NCI-H1436 treated with DMSO at 0.1 percent for 48 hours (cell line): ENCODE measurements at places on chromosomes 4 and X.

GRCh38 chr4:186724864-186725468, 1.3 kb upstream of the FAT1 start:
- no peak for DNase-seq

DNA sequence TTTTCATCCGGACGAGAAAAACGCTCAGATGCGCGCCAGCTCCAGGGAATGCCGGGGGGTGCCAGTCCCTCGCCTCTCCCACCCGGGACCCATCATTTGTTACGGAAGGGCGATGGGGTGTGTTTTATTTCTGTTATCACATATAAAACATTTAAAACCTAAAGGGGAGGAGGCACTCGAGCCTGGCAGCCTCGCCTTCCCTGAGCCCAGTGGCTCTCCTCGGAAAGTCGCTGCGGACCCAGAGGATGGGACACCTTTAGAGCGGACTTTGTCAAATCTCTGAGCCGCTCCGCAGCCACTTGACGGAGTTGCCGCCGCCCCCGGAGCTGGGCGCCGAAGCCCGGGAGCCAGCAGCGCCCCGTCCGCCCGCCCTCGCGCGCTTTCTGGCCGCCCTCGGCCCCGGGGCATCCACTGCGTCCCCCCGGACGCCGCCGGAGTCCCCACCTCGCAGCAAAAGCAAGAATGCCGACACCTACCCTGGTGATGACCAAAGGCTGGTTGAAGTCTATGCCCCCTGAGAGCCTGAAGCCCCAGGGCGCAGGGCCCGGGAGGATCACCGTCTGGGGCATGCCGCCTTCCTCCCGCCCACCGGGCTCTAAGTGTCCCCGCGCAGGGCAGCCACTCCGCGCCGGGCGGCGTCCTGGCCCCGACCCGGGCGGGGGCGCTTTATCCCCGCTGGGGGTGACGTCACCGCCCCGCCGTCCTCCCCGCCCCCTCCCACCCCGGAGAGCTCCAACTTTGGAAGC, at the start of gene PDLIM3:
PDLIM3 (minus strand) TSS at position 642 of the 746 bp plus-strand sequence; CDS start at position 569, 73 bp downstream.
- no peak for DNase-seq

DNA sequence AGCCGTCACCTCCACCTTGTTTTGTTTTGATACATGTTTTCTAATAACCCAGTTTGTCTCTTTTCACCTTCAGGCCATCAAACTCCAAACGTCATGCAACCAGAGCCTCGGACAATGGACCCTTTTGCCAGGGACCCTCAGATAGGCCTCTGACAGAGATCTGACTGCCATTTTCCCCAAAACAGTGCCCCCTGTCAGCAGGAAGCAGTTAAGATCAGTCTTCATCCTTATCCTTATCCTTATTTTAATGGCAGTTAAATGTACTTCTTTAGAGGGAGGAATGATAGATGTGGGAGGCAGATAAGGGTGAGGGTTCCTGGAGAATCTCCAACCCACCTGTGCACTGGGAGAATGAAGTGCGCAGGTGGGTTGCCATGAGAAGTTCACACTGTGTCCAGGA, 135.7 kb downstream of the ANAPC10 start:
- no peak for DNase-seq

GRCh38 chr4:47577779-47578553, 92.9 kb downstream of the ATP10D start:
- no peak for DNase-seq

GRCh38 chr4:48909697-48910096, 3.1 kb upstream of the OCIAD2 start:
- no peak for DNase-seq

GRCh38 chr4:134740290-134740689, 538.7 kb upstream of the PABPC4L start:
- no peak for DNase-seq

GRCh38 chrX:100911731-100912130, 17.0 kb downstream of the XKRX start:
- DNase-seq: no peak

- DNase-seq: no peak
Measured at GRCh38 chr4:109418588-109418987, 15.0 kb upstream of the SEC24B start.

DNA sequence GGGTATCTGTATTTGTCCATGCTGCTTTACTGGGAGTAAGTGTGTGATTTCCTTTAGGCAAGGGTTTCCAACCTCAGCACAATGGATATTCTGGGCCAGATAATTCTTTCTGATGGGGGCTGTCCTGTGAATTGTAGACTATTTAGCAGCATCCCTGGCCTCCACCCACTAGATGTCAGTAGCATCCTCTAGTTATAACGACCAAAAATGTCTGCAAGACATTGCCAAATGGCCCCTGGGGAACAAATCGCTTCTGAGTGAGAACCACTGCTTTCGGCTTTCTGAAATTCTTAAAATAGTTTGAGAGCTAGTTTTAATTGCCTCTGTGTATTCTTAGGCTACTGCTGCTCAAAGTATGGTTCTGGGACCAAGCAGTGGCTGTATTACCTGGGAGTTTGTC, 81.2 kb upstream of the GPM6B start:
- no peak for DNase-seq

GRCh38 chr4:8682296-8682695, 89.7 kb downstream of the CPZ start:
- no peak for DNase-seq

DNA sequence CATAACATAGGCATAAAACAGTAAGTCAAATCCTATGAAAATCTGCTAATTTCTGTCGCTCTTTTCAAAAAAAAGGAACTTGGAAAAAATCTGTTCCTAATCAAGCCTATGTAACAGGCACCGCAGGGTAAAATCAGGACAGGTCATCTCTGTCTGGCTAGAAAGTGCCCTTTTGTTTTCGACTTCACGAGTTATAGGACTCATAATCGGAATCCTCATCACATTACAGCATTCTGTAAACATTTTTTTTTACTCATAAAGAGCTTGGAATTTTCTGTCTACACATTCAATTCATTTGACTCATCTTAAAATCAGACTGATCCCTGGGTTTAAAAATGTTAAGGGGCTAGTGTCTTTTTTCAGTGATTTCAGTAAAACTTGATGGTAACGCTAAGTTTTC, 181.7 kb upstream of the TBC1D9 start:
- no peak for DNase-seq

GRCh38 chr4:81165861-81166430, 49.1 kb downstream of the PRKG2 start:
- DNase-seq: no peak

- DNase-seq: no peak
Measured at GRCh38 chr4:101785486-101785885, 5.0 kb upstream of the BANK1 start.
